ENCODE measurements at places on chromosomes 1 and 21.

DNA sequence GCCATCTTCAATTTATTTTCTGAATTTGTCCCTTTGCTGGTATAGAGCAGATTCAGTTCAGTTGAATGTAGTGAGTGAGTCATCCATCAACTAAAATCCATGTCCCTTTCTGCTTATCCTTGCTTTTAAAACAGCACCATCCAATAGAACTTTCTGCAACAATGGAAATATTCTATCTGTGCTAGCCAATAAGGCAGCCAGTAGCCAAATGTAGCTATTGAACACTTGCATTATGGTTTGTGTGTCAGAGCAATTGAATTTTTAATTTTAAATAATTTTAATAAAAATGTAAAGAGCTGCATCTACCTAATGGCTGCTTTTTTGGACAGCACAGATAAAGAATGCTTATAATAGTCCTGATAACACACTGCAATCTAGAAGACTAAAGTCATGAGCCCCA is at the start of gene GJA9:
GJA9 (minus strand) TSS at position 101 of the 400 bp plus-strand sequence. CDS start 5,489 bp downstream, outside the sequence.
- DNase-seq = no peak

- DNase-seq = no peak
Observed at GRCh38 chr1:192521734-192522133, 53.8 kb upstream of the RGS1 start.

- no peak for DNase-seq
Observed at GRCh38 chr1:229599218-229599954, 26.5 kb downstream of the TAF5L start.

DNA sequence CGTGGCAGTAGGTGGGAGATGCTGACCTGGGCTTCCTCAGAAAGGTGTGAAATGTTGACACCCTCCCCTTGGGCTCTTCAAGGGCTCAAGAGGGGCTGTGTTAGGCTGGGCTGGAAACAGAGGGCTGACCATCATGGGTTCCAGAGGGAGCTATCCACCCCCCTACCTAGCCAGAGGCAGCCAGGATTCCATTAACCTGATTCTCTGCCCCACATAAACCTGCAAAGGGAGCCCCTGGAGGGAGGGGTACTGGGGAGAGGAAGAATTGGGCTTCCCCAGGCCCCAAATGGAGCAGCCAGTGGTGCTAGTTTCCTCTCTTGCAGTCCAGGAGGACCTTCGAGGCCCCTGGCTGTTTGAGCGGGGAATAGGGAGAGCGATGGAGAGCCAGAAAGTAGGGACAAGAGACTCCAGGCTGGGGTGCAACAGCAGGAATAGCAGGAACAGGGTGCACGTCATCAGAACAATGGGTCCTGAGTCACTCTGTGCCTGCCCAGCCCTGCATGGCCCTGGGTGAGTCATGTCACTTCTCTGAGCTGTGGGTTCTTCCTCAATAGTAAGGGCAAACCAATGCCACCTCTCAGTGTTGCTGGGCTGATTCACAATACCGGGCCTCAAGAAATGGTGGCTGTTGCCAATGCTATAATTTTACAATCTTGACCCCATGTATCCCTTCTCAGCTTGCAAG is 121.2 kb downstream of the EPHB2 start:
- DNase-seq = no peak

GRCh38 chr1:85836736-85837135 is 128.5 kb upstream of the ZNHIT6 start:
- peak; percentile 4 for DNase-seq

DNA sequence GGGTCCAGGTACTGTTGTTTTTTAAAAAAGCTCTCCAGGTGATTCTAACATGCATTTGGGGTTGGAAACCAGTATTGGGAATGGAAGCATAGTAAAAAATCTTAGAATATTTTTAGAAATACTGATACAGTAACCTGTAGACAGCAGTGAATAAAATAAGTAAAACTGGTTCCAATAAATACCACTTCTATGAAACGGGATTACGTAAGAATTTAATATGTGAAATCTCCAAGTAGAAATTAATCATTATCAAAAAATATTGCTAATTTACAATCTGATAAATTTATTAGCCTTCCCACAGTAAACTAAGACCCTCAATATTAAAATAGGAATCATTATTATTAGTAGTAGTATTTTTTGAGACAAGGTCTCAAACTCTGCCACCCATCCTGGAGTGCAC is 177.5 kb downstream of the COP1 start:
- DNase-seq = no peak

DNA sequence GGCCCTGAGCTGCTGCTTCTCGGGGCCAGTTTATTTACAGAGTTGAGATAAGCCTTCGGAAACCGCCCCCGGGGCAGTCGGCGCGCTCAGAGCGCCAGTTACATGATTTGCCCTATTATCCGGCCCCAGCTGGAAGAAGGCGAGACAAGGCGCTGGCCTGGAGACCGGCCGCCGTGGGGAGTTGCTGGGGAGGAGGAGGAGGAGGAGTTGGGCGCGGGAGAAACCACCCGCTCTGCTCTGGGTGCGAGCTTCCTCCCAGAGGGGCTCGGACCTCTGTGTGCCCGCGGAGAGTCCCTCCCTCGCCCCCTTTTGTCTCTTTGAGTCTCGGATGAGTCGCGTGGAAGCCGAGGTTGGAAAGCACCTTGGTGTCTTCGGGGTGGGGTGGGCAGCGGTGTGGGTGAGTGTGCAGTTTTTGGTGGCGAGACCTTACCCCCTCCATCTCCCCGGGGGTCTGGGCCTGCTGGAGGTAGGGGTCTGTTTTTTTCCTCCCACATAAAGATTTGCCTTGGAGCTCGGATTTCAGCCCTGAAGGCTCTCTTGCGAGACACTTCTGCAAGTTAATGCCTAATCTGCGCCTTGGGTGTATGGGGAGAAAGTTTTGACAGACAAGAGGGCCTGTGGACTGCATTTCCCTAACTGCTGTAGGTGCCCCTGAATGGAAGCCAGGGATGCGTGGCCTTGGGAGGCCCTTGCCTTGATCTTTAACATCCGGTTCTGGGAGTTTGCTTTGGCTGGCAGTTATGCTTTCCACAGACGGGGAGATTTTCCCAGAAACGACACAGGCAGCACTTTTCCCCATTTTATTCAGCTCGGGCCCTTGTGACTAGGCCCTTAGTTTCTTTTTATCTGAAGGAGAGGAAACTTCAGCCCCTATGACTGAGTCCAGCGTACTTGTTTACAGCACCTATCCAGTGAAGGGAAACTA is 80.0 kb downstream of the NDUFS5 start:
- no peak for DNase-seq
